ENCODE measurements at places on chromosomes 12 and 14.

DNA sequence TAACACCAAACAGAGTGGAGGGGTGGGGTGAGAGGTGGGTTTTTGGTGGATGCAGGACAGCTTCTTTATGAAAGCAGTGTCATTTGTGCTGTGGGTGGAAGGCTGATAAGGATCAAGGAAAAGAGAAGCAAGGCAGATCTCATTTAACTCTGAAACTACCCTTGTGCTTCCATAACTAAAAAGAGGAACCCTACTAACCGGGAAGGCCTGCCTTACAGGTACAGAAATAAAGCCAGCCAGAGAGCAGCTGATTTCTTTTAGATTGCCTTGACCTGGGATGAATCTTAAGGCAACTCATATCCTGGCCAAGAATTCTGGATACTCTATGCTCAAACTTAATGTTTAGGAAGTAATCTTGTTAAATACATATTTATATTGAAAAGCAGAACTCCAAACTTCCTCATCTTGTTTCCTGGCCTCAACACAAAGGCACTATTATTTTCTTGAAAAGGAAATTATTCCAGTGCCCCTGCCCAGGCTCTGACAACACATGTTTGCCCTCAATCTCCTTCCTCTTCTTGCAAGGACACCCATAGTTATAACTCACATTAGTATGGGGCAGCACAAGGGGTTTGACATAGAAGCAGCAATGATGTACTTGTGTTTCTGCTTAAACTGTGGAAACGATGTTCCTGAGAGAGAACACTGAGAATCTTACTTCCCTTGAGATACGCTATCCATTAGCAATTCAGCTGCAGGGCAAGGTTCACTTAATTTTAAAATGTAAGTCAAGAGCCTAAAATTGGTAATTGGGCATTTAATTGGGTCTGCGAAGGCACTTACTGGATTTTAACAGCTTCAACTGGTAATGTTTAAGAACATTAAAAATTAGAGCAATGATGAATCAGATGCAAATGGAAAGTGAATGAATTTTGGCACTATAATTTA is 173.7 kb downstream of the STXBP6 start:
- DNase-seq = no peak

GRCh38 chr12:85559536-85559935 is 276.7 kb downstream of the RASSF9 start:
- DNase-seq = no peak

- DNase-seq = no peak
Measured at GRCh38 chr14:76509311-76509710, 133.4 kb downstream of the ESRRB start.

DNA sequence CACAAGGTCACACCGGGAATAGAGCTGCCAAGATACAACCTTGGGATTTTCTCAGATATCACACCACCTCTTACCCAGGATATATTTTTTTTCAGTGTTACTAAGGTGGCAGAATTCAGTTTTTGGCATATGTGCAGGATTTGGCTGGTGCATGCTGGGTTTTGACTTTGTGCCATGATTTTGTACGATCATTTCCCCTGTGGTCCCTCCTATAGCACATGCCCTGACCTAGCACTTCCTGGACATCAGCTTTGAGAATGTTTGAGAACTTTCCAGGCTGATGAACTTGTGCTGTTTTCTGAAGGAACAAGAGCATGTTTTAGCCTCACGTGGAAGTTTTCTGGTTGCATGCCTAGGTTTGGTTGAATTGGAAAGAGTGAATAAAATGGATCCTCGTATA is 11.0 kb upstream of the TBPL2 start:
- DNase-seq = no peak

- DNase-seq = no peak
Measured at GRCh38 chr12:129848876-129849275, 54.9 kb downstream of the TMEM132D start.

GRCh38 chr12:58415716-58416115 is 474.3 kb downstream of the ATP23 start:
- DNase-seq = no peak

DNA sequence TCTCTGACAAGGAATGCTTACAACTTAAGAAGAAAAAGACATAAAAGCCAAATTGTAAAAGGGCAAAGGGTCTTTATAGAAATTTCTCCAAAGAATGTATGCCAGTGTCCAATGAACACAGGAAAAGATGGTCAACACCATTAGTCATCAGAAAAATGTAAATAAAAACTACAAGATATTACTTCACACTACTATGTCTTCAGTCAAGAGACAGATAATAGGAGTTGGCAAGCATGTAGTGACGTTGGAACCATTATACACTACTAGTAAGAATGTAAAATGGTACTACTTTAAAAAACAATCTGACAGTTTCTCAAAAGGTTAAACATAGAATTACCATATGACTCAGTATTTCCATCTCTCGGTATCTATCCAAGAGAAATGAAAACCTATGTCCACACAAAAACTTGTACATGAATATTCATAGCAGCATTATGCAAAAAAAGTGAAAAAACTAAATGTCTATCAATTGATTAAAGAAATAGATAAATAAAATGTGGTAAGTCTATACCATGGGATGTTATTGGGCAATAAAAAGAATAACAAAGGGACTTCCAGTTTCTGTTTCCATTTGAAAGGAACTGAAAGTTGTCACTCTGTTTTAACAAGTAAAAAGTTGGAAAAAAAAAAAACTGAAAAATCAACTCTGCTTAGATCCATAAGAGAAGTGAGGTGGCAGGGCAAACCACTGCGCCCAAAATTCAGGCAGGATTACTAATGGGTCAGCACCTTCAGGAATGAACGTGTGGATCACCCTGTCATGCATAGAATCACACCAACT is 69.8 kb downstream of the ALG10B start:
- DNase-seq = no peak

DNA sequence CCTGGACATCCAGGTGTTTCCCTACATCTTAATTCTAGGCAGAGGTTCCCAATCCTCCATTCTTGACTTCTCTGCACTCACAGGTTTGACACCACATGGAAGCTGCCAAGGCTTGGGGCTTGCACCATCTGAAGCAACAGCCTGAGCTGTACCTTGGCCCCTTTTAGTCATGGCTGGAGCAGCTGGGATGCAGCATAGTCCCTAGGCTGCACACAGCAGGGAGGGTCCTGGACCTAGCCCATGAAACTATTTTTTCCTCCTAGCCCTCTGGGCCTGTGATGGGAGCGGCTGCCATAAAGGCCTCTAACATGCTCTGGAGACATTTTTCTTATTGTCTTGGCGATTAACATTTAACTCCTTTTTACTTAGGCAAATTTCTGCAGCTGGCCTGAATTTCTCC is 417.2 kb upstream of the FLRT2 start:
- DNase-seq = no peak

DNA sequence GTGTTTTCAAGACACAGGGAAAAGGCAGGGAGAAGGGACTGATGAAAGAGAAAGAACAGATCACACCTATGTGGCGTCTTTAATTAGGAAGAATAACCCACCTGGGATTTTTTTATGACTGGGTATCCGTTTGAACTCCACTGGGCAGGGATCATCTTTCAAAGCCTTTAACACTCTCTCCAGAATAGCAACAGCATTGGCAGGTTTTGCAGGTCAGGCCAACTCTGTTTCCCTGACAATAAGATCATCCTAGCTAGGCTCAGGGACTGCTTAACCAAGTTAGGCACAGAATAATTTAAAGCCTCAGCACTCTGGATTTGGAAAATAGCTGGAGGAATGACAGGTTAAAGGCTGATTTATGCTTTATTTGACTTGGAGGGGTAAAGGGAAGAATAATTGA is 117.6 kb downstream of the SUDS3 start:
- no peak for DNase-seq

DNA sequence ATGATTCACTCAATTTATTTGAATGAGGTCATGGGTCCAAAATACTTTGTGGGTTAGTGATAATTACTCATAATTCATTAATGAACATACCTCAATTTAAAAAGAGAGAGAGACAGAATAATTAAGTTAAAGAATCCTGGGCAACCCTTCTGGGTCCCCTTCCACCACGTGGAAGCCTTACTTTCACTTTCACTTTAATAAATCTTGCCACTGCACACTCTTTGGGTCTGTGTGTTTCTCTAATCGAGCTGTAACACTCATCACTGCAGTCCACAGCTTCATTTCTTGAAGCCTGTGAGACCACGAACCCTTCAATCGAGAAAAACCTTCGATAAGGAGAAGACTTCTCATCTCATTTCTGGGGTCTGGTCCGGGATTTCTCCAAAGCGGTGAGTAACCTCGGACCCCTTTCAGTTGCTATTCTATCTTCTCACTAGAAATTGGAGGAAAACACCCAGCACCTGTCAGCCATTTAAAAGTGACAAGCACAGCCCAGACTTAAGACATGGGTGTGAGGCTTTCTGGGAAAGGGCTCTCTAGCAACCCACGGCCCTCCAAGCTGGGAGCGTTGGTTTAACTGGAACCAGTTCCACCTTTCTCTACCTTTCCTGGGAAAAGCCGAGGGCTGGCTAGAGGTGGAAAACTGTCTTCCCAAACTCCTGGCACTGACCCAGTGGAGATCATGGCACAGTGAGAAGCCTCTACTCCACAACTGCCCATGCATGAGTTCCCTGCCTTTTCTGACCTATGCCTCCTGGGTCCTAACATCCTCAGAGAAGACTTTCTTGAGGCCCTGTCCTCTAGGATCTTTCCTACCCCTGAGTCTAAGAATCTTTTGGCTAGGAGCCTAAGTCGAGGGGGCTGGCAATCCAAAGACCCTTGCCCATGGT is 148.8 kb upstream of the ATF7IP start:
- DNase-seq = no peak

- DNase-seq = no peak
Measured at GRCh38 chr12:53749986-53750811, 1.6 kb downstream of the CISTR start.

DNA sequence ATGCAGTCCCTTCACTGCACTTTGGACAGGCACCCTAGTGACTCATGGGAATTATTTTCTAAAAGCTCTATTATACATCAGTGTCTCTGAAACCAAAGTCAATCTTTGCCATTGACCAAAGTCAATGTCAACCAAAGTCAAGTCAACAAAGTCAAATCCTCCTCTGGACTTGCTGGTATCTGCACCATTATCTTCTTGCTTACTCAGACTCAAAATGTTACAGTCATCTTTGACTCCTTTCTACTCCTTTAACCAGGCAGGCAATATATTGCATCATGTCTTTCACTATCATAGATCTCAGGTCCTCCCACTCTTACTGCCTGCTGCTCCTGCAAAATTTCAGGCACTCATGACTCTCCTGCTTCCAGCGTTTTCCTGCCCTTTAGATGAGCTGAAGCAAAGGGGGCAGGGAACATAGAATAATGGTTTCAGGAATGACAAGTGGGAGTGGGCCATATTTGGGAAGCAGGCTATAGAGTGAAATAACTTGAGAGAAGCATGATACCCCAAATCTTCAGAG is 39.2 kb downstream of the IGF1 start:
- DNase-seq = no peak

- DNase-seq = no peak
Measured at GRCh38 chr12:126551869-126552268, 1486.6 kb downstream of the AACS start.

DNA sequence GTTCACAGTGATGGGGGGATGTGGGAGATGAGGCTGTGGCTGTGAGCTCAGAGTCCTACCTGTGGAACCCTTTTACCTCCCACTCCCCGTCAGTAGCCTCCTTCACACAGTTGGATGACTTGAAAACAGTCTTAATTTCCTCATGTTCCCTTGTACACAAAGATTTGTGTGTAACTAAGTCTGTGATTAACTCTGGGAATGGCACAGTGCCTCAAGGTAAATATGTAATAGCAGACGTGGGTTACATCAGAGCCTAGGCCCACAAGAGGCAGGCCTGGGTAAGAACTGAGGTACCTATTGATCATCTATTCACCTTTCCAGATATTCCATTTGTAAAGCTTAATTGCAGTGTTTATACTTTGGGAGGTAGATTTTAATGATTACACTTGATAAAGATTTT is 5.8 kb upstream of the IGF1 start:
- DNase-seq = no peak

GRCh38 chr12:34016361-34016760 is 5.9 kb upstream of the ALG10 start:
- DNase-seq = no peak

- no peak for DNase-seq
Measured at GRCh38 chr14:59583755-59584154, 7.1 kb upstream of the CCDC175 start.

DNA sequence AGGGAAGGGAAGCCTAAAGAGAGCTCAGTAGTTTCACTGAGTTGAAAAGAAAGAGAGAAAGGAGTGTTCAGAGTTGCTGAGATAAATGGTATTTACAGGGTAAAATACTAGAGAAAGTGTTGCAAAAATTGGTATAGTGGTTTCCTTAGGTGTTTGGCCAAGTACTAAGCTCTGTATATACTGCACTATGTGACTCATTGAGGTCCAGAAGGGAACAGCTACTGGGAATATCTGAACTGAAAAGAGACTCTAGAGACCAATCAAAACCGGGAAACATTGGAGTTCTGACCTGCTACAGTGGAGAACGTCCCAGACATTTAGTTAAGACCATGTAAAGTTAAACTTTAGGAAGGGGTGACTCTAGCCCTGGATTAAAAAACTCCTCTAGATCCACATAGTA is 42.7 kb upstream of the ALX1 start:
- DNase-seq = no peak

- DNase-seq = no peak
Measured at GRCh38 chr14:52314595-52315354, 663 bp downstream of the PTGER2 start.

GRCh38 chr14:63478010-63478409 is 65.2 kb downstream of the PPP2R5E start:
- DNase-seq = peak; percentile 40

GRCh38 chr14:32022938-32023466 is 54.1 kb upstream of the ARHGAP5 start:
- DNase-seq = no peak

DNA sequence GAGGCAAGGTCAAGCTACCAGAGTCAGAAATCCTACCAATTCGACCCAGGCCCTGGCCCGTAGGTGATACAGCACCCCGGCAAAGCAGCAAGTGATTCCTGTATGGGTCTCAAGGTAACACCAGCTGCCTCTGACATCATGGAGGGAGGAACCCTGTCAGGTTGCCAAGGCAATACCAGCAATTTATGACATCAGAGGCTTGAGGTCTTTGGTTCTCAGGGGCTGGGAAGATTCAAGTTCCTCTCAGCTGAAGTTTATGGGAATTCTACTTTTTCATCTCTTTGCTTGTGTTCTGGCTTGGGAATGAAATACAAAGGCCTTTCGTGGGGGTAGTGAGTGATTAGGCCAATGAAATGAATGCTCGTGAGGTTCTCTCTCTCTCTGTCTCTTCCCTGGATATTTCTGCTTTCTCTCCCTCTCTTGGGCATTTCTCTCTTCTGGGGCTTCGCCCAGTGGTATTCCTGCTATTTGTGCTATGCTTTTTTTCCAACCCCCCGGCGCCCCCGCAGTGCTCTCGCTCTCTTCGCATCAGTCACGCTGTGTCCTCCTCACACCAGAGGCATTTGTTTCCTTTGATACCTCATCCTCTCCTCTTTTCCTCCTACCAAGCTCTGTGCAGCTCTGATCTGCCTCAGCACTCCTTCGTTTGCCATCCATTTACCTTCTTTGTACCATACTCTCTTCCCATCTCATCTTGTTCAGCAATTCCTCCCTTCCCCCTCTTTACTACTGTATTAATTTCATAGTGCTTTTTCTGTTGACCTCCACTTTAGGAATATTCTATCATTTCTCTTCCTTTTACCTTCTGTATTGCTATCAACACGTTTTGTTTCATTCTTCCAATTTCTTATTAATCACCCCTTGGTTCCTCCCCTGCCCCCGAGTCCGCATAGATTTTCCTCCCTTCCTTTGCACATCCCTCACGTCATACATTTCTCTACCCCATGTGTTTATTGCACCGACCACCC is 2.9 kb downstream of the ZFHX2 start:
- DNase-seq = no peak

- no peak for DNase-seq
Measured at GRCh38 chr12:96073346-96074330, 38.3 kb upstream of the LTA4H start.

GRCh38 chr12:39627914-39628313 is 8.3 kb upstream of the ABCD2 start:
- no peak for DNase-seq
